ENCODE measurements at places on chromosomes 6 and 20.

DNA sequence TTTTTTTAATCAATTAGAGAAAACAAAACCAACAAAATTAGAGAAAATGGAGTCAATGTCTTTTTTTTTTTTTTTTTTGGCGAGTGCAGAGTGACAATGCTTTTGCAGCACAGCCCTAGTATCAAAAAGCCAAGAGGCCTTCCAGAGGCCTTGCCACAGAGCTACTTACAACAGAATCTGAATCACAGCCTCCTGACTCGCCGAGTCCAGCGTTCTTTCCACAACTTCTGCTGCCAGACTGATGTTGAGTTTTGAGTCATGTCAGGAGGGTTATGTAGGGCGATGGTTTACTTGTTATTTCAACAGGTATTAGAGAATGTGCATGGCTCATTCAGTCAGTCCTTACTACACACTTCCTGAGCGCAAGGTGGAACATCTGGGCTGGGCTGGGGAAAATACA, 88.6 kb downstream of the FNDC1 start:
- DNase-seq: no peak

DNA sequence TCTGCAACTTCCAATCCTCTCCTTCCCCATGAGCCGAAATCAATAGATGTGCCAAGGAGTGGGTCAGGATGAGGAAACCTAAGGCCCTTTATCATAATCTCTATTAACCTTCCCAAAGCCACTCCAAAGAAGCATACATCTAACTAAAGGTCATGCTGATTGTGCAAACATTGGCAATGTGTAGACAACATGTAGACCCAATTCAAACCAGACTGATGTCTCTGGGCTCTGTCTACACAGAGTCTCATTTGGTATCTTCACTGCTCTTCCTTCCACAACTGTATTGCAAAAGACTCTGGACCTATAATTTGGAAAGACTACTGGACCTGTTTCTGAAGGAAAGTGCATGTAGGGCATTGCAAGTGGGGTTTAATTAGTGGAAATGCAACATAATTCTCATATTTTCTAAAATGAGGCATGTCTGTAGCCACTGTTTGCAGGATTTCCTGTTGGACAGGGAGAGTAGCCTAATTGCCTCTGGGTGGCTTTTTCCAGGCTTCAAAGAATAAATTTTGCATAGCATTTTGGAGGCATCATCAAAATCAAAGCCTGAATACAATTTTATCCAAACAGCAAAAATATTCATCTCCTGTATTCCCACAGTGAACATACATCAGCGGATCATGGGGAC, 35.0 kb upstream of the MLIP start:
- DNase-seq: no peak

DNA sequence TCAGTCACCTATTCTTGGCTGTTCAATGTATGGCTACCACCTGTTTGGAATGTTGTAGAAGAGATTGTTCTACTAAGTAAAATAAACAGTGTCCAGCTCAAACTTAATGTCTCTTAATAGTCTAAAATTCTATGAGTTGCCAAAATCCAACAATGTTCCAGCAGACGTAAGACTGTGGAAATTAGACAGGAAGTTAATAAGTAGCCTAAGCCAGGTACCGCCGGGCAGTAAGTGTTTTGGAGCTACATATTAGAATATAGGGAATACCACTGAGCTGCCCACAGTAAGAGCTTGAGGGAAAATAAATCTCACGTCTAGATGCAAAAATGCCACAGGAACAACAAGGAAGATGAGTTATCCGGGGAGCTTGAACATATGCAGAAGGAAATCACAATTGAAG, 7.8 kb upstream of the MANEA start:
- DNase-seq: no peak

DNA sequence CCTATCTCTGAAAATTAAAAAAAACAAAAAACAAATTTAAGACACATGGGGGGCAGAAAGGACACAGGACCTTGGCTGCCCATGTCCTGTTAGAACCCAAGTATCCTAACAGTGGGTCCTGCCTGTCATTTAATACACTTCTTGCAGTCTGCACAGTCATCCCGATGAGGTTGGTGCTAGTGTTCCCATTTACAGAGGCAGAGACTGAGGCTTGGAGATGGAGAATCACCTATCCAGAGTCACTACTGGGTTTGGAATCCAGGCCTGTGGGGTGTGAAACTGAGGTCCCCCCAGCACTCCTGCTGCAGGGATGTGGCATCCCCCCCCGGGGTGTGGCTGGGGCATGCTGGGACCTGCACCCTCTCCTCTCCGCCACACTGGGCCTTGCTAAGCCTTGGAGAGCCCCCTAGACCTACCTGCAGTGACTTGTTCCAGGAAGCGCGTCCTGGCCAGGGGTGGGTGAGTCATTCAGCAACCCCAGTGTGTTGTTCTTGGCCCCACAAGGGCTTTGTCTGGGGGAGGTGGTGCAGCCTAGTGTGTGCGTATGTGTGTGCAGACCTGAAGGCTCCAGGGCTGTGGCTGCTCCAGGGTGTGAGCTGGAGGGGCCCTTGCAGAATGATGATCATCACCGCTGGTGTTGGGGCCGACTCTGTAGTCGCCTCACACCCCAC, 49.7 kb downstream of the BCAS4 start:
- peak; percentile 49 for DNase-seq

DNA sequence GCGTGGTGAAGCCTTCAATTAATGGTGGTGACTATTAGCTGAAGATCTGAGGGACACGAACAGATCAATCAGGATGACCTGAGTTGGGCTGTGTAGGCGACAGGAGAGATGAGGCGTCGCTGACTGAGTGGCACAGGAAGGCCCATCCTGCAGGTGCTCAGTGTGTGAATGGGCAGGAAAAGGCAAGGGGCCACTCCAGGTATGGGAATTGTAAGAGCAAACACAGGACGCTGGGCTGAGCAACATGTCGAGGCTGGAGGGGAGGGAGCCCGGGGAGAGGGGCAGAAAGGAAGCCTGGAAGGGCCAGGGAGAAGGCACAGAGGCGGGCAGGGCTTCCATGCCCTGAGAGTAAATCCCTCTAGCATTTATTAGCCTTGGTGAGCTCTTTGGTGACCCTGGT, 151.0 kb downstream of the VEGFA start:
- no peak for DNase-seq

DNA sequence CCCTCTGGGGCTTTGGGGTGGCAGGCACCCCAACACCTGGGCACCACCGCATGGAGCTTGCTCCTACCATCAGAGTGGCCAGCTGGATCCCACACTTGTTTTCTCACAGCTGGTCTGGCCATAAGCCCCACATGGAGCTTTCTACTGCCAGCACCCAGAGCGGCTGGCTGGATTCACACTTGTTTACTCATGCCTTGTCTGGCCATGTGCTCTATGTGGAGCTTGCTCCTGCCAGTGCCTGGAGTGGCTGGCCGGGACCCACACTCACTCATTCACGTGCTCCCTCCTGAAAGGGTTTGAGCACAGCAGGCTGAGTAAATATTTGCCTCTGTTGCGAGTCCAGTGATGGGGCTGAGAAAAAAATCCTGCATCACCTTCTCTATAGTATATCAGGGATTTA, 487.0 kb downstream of the CD109 start:
- no peak for DNase-seq

GRCh38 chr6:158654498-158654897, 4.6 kb downstream of the SYTL3 start:
- no peak for DNase-seq

DNA sequence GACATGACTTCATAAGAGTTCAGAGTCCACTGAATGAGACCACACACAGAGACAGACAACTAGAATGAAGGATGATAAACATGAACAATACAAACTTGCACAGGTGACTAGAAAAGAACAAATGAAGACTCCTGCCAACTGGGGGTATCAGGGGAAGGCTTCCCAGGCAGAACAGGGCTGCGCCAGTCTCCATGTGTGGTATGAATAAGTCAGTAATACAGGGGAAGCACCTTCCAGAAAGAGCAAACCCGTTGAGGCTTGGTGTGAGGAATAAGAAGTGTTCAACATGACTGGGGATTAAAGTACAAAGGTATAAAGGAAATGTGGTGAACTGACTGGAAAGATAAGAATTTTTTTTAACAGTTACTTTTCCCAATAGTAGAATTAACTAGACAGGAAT, 3.7 kb upstream of the SLC17A2 start:
- DNase-seq: no peak

DNA sequence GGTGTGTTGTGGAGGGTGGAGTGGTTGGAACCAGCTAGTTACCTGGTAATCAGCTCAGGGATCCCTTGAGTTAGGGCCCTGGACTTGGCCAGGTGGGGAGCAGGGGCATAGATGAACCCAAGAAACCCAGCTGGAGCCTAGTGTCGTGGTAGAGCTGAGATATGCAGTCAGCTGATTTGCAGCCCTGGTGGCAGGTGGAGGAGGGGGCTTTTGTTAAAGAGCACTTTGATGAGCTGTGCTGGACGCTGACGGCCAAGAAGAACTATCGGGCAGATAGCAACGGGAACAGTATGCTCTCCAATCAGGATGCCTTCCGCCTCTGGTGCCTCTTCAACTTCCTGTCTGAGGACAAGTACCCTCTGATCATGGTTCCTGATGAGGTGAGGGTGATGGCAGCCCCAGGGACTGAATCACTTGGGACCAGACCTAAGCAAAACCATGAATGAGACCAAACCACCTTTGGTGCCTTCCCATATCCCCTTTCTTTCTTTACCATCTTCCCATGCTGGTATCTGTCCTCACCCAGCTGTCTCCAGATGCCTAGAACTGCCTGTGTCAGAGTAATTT, 12.7 kb downstream of the DEF6 start:
- DNase-seq: no peak

DNA sequence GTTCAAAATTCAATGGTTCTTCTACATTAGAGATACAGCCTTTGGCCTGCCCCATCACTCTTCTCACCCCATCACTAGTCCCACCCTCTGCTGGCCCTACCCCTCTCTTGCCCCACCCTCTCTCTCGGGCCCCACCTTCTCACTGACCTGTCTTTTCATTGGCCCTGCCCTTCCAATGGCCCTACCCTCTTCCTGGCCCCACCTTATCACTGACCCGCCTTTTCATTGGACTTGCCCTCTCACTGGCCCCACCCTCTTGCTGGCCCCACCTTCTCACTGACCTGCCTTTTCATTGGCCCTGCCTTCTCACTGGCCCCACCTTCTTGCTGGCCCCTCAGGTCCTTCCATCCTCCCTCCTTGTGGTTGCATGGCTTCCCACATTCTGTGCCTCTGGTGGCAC, 107.2 kb upstream of the PLEKHG1 start:
- no peak for DNase-seq

DNA sequence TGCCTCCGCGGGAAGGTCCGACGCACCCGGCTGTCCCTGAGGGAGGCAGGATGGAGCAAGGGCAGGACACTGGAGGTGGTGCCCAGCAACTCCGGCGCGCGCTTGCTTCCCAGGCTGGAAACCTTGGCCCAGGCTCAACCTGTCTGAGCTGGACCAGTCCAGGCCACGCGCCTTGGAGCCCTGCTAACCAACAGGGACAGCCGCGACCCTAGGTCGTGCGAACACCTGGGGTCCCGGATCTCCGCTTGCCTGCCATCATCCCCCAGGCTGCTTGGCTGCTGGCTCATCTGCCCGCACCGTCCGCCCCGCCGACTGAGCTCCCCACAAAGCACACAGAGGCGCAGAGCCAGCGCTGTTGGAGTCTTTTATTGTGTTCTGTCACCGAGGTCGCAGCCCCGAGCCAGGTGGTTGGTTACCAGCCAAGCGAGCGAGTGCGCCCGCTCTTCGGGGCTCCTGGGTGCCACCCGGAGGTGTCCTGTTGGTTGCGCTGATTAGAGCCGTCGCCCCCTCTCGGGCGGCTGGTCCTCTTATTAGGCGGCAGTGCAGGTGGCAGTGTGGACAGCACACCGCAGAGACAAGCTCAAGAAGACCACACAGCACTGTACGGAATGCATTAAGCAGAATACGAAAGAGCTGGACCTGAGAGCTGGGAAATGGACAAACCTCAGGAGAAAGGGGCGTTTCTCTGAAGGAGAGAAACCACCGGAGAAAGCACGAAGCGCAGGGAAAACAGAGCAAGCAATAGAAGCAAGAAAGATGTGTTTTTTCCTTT, 3.8 kb downstream of the COL12A1 start:
- DNase-seq: no peak

- no peak for DNase-seq
These were observed 153.0 kb downstream of the BCAS1 start for GRCh38 chr20:53917145-53918019.
